ENCODE measurements at places on chromosomes 5 and 9.

DNA sequence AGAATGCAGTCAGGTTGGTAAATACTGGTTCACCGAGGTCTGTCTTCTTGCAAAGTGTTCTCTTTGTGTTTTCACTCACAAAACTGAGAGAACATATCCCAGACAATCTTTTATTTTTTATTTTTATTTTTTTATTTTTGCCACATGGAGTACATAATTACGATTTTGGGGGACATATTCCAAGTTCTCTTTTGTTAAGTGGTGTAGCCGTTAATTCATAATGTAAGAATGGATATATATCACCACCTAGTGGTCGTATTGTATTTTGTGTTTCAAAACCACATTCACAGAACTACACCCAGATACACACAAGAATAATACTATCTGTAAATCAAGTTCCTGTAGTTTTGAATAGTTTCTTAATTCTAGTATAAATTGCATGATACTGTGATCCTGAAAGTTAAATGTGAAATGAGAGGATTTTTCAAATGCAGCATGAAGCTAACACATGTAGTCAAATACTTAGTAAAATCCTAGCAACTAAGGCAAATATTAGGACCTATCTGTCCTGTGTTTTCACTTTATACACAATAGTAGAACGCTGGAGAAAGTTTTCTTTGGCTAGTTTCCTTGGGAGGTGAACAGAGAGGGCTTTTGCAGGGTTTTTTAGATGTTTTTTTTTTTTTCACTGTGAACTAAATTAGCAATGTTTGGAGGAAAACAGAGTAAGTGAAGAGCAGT lies 92.7 kb downstream of the VCAN start:
- no peak for DNase-seq

DNA sequence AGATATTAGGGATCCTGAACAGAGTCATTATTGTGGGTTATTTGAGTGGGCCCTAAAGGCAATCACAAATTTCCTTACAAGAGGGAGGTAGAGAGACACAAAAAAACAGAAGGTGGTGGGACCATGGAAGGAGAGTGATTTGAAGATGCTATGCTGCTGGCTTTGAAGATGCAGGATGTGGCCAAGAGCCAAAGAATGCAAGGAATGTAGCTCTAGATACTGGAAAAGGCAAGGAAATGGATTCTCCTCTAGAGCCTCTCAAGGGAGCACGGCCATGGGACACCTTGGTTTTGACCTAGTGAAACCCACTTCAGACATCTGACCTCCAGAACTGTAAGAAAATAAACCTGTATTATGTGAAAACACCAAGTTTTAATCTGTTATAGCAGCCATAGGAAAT lies 53.8 kb downstream of the TTC39B start:
- DNase-seq, result no peak

GRCh38 chr5:362189-362588 lies 40.7 kb downstream of the AHRR start:
- no peak for DNase-seq

- no peak for DNase-seq
Observed at GRCh38 chr9:83511051-83511450, 27.1 kb downstream of the FRMD3 start.
